Stimulated activated CD4-positive, alpha-beta T cell treated with anti-CD3 and anti-CD28 coated beads, Interleukin-1b, Interleukin-23, amount 100 ng/mL, for 24 hours (primary cell): ENCODE measurements at places on chromosomes 6 and 20.

DNA sequence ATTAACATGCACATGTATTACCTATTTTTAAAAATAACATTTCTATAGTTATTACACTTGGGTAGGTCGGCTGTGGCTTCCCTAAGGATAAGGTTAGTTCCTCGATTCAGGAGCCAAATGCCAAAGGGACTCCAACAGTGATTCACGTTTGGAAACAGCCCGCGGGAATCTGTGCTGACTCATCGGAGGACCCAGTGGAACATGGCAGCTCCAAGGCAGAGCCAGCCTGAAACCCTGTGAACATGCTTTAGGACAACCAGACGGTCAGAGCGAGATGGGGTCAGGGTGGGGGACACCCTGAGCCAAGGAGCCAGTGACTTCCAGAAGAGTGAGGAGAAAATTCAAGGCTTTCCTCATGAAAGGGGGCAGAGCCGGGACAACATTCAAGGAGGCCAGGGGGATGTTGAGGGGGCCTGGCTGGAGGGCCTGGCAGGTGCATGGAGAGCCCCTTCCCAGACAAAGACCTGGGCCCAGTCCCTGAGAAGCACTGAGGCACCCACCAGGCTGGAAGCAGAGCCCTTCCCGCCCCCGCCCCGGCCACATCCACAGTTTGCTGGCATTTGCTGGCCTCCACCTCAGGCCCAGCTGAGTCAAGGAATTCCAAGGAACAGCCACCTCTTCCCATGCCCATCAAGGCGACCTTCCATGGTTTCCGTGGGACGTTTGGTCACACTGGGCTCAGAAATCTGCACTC, 133.2 kb downstream of the SNX5 start:
- DNase-seq: no peak

GRCh38 chr6:14857501-14857900, 388.4 kb upstream of the JARID2 start:
- peak; percentile 46 for DNase-seq

GRCh38 chr20:44701118-44701857, 13.9 kb upstream of the CCN5 start:
- no peak for DNase-seq

GRCh38 chr6:157638779-157639178, 184.3 kb upstream of the SNX9 start:
- no peak for DNase-seq

DNA sequence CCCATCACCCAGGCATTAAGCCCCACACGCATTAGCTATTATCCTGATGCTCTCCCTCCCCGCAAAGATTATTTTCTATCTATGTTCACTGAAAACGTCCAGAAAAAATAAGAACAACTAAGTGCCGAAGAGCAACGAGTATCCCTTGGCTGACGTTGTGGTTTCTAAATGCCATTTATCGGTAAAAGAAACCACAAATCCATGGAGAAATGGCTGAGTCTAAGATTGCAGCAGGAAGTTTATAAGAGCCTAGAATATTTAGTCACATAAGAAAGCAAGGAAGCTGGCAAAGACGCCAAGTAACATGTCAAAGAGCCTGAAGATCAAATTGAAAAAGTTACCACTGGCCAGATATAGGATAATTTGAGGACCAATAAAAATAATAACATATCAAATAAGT, 18.1 kb upstream of the NOX3 start:
- DNase-seq: no peak

DNA sequence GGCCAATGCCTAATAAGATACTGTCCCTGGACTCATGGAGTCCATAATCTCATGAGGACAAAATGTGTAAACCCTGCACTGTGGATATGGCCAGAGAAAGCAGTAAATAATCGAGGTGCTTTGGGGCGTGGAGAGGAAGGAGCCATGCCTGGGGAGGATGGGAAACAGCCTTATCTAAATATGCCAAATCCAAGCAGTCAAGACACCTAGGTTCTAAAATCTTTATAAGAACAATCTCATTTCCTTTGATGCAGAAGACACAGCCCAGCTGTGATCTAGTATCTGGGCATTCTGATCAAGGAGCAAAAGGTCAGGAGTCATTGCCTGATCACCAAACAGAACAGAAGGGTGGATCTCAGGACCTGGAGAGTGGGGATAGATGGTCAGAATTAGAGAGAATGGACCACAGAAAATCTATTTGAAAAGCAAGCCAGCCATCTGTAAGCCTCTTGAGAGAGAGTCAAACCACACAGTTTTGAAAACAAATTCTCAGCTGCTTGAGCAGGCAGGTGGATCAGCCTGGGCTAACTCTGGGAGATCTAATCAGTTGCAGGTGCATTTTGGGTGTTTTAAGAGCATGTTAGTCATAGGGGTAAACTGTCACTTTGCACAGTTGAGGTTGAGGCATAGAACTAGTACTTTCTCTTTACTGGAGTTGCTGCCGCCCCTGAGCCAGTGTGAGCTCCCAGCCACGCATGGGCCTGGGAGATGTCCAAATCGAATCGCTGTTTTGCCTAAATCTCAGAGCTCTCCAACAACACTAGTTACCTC, 130.8 kb upstream of the TNFAIP3 start:
- DNase-seq: no peak

- DNase-seq: no peak
These were observed 306.7 kb downstream of the CDH4 start for GRCh38 chr20:61558726-61559125.

GRCh38 chr20:63183422-63184146, 32.3 kb downstream of the YTHDF1 start:
- no peak for DNase-seq

GRCh38 chr6:108661982-108662381, 101.3 kb downstream of the FOXO3 start:
- DNase-seq: no peak

DNA sequence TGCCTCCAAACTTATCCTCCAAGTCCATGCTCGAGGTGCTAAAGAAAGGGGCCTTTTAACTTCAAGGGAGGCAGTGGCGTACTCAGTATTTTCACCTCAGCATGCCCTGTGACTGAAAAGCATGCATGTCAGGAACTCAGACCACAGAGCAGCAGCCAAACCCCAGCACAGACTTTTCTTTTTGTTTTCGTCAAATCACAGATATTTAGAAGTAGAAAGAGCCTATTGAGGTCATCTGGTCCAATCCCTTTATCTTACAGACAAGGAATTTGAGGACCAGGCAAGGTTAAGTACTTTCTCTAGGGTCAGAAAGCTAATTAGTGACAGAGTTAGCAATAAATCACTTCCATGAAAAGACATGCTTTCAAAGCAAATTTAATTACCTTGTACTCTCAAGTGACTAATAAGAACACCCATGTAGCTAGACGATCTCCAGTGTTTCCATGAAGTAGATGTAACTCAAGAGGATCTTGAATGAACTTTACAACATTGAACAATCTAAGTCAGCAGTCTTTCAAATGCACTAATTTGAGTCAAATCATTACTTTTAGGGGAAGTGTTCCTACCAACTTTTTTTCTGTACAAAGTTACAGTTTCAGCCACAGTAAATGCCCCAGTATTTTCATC, 35.9 kb downstream of the MOXD1 start:
- no peak for DNase-seq

GRCh38 chr6:153312634-153313033, 181.6 kb upstream of the RGS17 start:
- DNase-seq: no peak

GRCh38 chr6:89281779-89282246, 33.3 kb downstream of the GABRR2 start:
- no peak for DNase-seq

DNA sequence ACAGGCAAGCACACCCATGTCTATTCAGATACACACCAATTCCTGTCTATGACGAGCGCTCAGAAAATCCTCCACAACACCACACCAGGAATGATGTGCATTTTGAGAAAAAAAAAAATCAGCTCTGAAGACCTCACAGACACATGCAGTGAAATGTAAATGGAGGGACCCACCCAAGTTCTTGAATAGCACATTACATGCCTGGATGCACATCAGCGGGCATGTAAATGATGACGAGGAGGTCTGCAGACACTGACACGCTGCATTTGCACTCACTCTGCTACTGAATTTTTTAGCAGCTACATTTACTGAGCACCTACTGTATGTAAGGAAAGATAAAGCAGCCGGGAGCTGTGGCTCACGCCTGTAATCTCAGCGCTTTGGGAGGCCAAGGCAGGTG, 14.7 kb downstream of the NRSN2 start:
- DNase-seq: no peak

DNA sequence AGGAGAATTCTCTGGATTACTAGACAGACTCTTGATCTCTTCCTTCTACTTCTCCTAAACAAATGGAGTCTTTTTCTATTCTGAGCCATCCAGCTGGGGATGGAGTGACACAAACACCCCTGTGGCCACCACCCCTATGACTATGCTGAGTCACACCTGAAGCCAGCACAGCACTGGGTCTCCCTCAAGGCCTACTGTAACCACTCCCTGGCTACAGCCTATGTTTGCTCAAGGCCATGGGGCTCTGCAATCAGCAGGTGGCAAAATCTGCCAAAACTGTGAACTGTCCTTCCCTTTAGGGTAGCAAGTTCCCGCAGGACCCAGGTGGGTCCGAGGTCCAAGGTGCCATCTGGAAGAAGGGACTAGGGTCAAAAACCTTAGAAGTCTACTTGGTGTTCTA, 132.3 kb downstream of the TINAG start:
- no peak for DNase-seq

- no peak for DNase-seq
These were observed 60.1 kb upstream of the SPDEF start for GRCh38 chr6:34616227-34616585.

GRCh38 chr6:16712255-16712930, 48.9 kb downstream of the ATXN1 start:
- no peak for DNase-seq

GRCh38 chr6:137738931-137739504, 128.0 kb upstream of the TNFAIP3 start:
- DNase-seq: no peak

GRCh38 chr6:46381057-46381456, 110.2 kb downstream of the RCAN2 start:
- no peak for DNase-seq

DNA sequence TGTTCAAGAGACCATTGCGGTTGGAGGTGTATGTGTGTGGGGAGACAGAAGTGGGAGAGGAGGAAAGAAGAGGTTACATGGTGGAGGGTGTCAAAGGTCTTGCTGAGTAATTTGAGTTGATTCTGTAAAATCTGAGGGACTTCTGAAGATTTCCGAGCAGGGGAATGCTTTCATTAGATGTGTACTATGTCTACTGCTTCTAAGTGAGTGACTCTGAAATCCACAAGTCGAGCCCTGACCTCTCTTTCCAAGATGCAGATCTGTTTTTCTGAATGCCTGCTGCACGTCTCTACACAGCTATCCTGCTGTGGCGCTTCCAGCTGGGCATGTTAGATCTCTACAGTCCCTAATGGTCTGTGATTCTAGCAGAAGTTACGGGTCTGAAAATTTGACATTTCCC, 209.8 kb downstream of the ATXN1 start:
- no peak for DNase-seq

DNA sequence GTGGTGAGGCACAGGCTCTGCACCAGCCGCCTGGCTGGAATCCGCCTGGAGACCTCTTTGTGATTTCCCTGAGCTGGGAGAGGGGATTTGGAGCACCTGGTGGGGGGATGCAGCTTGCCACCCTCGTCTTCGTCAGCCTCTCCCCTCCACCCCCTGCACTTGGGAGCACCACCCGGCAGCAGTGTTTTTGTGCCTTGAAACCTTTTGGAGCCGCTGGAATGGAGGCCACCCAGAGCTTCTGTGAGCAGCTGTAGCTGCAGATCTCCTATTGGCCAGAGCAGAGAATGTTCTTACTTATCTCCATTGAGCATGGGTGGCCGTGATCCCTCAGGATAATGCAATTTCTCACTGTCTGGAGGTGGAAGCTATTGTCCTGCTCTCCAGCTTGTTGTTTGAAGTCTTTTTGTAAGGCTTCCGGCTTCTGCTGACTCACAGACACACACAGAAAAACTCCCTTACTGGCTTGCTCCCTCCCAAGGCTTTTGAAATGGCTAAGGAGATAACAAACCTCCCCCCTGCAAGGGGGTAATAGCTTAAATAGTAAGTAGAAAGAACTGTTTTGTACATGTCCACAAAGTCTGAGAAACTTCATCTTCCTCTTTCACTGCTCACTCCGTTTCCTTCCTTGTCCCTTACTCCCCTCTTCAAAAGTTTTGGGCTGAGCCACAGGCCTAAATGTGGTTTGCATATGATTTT, 271.2 kb downstream of the PRL start:
- DNase-seq: no peak

DNA sequence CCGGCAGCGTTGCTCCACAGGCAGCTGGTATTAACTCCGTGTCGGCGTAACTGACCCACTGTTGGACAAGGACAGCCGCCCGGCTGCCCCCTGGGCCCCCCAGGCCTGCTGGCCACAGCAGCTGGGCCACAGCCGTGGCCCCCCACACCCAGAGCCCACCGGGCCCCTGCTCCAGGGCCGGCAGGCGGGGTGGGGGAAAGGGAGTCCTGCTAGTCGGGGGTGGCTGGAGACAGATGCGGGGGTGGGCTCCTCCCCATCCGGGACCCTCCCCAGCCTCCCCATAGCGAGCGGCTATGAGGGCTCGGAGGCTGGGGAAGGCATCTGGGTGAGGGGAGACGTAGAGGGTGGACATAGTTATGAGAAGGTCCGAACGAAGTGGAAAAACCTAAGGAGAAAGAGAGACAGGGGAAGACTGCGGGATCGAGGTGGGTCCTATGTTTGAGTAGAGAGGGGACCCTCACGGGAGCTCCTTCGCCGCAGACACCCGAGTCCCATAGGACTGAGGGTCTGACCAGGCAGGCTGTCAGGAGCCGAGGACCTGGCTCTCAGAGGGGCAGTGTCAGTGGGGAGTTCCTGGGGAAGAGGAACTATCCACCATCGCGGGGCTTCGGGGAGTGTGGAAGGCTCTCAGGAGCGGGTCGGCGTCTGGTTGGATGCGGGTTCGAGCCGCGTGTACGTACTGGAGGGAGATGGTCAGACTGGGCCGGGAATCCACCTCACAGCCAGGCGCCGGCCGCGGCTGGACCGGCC, 511 bp downstream of the VARS1 start:
- DNase-seq: no peak

- DNase-seq: no peak
These were observed 20.7 kb downstream of the CNR1 start for GRCh38 chr6:88145298-88145963.

DNA sequence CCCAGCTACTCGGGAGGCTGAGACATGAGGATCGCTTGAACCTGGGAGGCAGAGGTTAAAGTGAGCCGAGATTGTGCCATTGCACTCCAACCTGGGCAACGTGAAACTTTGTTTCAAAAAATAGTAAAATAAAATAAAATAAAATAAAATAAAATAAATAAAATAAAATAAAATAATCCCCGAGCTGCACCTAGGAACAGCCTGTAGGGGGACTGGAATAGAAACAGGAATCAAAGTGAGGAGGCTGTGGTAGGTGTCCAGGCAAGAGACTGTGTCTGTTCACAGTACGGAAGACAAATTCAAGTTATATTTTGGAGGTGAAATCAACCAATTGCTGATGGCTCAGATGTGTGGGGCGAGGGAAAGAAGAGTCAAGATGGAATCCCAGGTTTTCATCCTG, 86.2 kb downstream of the KCNB1 start:
- DNase-seq: no peak

- peak; percentile 28 for DNase-seq
These were observed 19.4 kb upstream of the MRGBP start for GRCh38 chr20:62776692-62777527.
